Activated naive CD8-positive, alpha-beta T cell treated with anti-CD3 and anti-CD28 coated beads for 36 hours (primary cell): ENCODE measurements at places on chromosomes 6 and 20. TPM values are rescaled to one million over a fixed set of nuclear protein-coding genes. Genes with fewer than 3 reads are reported as not detected.

RIPPLY2 gene
- total RNA-seq = not detected

LY6G6D gene
- total RNA-seq = not detected

GRIK2 gene
- total RNA-seq = not detected

SLC52A3 gene
- total RNA-seq = 0.25 TPM

OR2H1 gene
- not detected for total RNA-seq

OXT gene
- total RNA-seq = 0.47 TPM

ADAT2 gene
- total RNA-seq = 31.6 TPM

AURKA gene
- 85.1 TPM for total RNA-seq

C20orf202 gene
- total RNA-seq = not detected

OSER1 gene
- 26.4 TPM for total RNA-seq

ULBP1 gene
- total RNA-seq = 2.9 TPM

ACSS1 gene
- 14.5 TPM for total RNA-seq

DOK5 gene
- 4.1 TPM for total RNA-seq

CLPSL1 gene
- not detected for total RNA-seq

SH3BGRL2 gene
- total RNA-seq = 5.1 TPM

PNPLA1 gene
- total RNA-seq = not detected

GSTA1 gene
- not detected for total RNA-seq

NRN1 gene
- 10.6 TPM for total RNA-seq

C4B gene
- 3.0 TPM for total RNA-seq

FAM83C gene
- total RNA-seq = not detected

MOXD1 gene
- total RNA-seq = not detected

HLA-DOA gene
- 9.9 TPM for total RNA-seq

HLA-DQA2 gene
- 0.46 TPM for total RNA-seq

ERVFRD-1 gene
- not detected for total RNA-seq

PKIB gene
- total RNA-seq = 0.62 TPM
